D341Med (cell line): ENCODE measurements at places on chromosomes 2 and 18.

DNA sequence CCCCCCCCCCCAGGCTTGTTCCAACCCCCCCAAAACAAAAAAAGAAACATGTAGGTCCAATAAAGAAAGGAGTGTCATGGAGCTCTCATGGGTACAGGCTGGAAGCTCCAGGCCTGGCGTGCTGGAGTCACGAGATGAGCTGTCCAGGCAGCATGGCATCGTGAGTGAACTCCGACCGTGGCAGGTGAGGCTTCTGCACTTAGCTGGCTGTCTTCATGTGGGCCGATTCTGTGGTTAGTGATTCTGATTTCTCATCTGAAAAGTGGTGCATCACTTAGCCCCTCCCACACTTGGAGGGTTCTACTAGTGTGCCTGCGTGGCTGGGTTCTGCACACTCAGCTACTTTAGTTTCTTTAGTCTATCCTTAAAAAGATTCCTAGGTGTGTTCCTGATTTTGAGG is 126.4 kb upstream of the MGAT5 start:
- DNase-seq = no peak

- DNase-seq = no peak
Measured at GRCh38 chr18:8695932-8696517, 9.3 kb upstream of the MTCL1 start.

- DNase-seq = no peak
Measured at GRCh38 chr2:28088970-28089369, 198.4 kb downstream of the BABAM2 start.

- no peak for DNase-seq
Measured at GRCh38 chr2:179626261-179626660, 235.2 kb downstream of the ZNF385B start.

- no peak for DNase-seq
Measured at GRCh38 chr2:238684362-238685326, 163.2 kb upstream of the TWIST2 start.

- peak; percentile 36 for DNase-seq
Measured at GRCh38 chr2:164840458-164840929, 1.1 kb downstream of the COBLL1 start.

- DNase-seq = no peak
Measured at GRCh38 chr2:104919127-104919526, 65.2 kb downstream of the POU3F3 start.

- no peak for DNase-seq
Measured at GRCh38 chr2:189152483-189152882, 27.1 kb downstream of the COL5A2 start.

DNA sequence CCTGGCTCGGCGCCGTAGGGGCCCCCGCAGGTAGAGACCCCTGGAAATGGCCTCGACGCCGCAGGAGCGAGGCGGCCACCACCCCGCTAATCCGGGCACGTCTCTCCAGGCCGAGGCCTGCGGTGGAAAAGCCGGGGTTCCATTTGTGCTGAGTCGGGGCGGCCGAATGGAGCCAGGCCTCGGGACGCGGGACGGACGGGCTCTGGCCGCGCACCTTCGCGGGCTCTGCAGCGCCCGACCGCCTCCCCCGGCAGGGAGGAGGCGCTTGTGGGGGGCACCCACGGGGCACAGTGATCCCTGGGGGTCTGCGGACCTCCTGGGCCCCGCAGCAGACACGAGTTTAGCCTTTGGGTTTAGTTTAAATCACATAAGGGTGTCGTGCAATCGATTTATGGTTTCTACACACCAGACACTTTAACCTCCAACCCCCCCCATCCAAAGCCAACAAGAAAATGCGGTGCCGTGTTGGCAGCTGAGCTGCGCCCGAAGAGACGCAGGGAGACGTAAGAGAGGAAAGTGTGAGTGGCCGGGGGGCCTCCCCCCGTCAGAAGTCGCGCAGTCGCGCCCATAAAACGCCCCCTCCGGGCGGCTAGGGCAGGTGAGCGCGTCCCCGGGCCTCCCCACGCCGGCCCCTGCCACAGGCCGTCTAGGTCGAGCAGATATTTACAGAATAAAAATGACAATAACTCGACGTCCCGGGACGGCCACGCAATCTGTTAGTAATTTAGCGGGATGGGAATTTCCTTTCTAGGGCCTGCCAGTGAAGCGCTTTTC is 1.0 kb upstream of the NFATC1 start:
- DNase-seq = peak; percentile 74

GRCh38 chr2:56291711-56292110 is 107.9 kb downstream of the CCDC85A start:
- DNase-seq = no peak

DNA sequence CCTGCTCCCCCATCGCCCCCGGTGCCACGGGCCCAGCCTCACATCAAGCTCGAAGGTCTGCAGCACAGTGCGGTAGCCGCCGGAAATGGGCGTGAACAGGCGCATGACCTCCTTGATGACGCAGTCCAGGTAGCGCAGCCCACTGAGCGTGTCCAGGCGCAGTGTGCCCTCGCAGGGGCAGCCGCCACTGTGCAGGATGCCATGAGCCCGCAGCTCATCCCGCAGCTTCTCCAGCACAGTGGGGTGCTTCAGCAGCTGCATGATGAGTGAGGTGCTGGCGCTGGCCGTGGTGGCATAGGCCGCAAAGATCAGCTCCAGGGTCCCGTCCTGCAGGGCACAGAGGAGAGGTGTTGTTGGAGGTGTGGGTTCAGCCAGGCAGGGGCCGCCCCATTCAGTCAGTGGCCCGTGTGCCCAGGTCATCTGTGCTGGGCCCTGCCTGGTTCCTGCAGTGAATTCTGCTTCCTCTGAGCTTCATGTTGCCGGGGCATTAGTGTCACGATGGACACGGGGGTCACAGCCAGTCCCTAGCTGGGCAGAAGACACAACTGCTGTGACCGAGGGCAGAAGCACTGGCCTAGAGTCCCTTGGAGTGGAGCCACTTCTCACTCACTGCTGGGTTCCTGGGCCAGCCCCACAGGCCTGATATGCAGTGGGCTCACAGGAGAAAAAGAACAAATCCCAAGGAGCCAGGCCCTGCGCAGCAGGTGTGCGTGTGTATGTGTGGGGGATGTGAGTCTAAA is 14.5 kb downstream of the CYP26B1 start:
- no peak for DNase-seq

GRCh38 chr2:178072383-178073301 is at the start of gene PDE11A:
Gene PDE11A (minus strand): TSS chr2:178072777. CDS start chr2:178072437, 340 bp downstream.
- DNase-seq = peak; percentile 72

GRCh38 chr2:206526416-206526815 is 83.1 kb downstream of the ADAM23 start:
- no peak for DNase-seq

GRCh38 chr18:7004009-7004408 is 113.6 kb downstream of the LAMA1 start:
- DNase-seq = no peak

- DNase-seq = no peak
Measured at GRCh38 chr18:28366676-28367075, 189.7 kb upstream of the CDH2 start.

- no peak for DNase-seq
Measured at GRCh38 chr2:51013079-51013932, 18.6 kb downstream of the NRXN1 start.
